ENCODE measurements at places on chromosomes 7 and 10.

- no peak for DNase-seq
These were observed 74.6 kb downstream of the WDFY4 start for GRCh38 chr10:48759113-48759901.

- no peak for DNase-seq
These were observed 164.1 kb upstream of the NPY start for GRCh38 chr7:24119852-24120251.

DNA sequence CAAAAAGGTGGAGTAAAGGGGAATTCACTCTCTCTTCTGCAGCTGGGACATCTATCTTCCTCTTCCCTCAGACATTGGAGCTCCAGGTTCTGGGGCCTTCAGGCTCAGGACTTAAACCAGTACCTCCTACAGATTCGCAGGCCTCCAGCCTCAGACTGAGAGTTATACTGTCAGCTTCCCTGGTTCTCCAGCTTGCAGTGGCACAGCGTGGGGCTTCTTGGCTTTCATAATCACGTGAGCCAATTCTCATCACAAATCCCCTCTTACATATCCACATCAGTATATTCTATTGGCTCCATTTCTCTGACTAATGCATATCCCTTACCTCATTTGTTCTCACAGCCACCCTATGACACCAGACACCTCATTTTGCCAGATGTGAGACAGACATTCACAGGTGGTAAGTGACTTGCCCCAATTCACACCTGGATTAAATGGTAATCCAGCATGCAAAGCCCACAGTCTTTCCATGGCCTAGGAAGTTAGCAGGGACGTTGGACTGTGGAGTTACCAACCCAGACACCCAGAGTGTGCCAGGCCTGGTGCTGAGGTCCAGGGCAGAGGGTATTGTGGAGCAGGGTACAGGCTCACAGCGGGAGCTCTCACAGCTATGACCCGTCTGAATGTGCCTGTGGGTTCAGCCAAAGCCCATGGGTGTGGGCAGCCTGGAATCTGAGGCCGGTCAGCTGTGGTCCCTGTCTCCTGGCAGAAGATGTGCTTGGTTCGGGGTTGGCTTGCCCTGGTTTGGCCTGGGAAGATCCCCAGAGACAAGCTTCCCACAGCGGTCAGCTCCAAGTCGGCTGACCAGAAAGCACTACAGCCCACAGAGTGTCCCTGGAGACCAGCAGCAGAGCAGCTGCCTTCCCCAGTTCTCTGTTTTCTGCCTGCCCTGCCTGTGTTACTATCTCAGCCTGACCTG, 18.4 kb upstream of the ZCCHC24 start:
- DNase-seq, result no peak

GRCh38 chr7:25754333-25754732, 397.7 kb upstream of the NFE2L3 start:
- DNase-seq, result no peak

DNA sequence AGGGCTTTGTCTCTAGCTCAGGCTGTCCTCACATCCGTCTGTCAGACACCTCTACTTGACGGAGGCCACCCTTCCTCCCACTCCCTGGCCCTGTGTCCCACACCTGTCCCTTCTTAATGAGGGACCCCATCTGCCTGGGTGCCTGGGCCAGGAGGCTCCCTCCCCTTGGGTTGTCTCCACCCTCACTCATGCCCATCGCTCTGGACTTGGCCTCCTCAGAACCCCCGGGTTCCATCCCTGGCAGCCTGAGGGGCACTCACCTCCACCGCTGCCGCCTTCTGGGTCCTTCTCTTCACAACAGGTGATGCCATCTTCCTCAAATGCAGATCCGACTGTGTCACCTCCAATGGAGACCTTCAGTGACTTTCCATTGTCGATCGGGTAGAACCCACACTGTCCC, 20.2 kb upstream of the GJD4 start:
- DNase-seq, result no peak

- no peak for DNase-seq
These were observed 16.0 kb downstream of the CCDC71L start for GRCh38 chr7:106644999-106645398.

GRCh38 chr7:23268746-23269145, 22.2 kb downstream of the GPNMB start:
- DNase-seq, result no peak

DNA sequence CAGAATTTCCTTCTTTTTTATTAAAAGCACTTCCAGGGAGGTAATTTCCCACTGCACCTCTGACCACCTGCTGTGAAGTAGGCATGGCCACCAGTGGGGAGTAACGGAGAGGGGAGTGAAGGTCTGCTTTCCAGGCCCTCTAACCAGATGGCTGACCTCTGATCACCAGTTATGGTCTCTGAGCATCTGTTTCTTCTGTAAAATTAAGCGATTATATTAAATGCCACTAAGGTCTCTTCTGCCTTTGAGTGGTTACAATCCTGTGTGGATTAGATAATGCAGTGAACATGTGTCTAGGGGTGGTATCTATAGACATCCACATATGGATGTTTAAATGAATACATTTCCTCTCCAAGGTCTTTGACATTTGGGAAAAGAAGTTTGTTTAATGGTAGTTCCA, 199.6 kb downstream of the HERPUD2 start:
- DNase-seq, result no peak

- no peak for DNase-seq
These were observed 142.5 kb downstream of the ACTR3B start for GRCh38 chr7:152902054-152902453.

- no peak for DNase-seq
These were observed 38.4 kb upstream of the HSPA12A start for GRCh38 chr10:116780691-116781205.

DNA sequence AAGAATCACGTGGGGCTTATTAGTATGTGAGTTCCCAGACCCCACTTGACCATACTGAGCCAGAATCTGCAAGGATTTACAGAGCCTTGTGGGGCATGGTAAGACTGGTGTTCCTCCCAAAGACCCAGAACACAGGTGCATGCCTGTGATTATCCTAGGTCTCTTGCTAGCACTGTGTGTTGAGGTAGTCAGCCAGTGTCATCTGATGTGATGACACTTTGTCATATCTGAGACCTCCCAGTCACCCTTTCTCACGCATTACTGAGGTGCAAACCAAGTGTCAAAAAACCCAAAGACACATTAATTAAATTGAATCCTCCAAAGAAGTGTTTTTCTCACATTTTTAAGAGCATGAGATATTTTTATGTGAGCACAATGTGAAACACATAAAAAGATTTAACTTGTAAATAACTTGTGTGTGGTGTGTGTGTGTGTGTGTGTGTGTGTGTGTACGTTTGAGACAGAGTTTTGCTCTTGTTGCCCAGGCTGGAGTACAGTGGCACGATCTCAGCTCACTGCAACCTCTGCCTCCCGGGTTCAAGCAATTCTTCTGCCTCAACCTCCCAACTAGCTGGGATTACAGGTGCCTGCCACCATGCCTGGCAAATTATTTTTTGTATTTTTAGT, 162.0 kb upstream of the PRPS1L1 start:
- DNase-seq, result no peak

DNA sequence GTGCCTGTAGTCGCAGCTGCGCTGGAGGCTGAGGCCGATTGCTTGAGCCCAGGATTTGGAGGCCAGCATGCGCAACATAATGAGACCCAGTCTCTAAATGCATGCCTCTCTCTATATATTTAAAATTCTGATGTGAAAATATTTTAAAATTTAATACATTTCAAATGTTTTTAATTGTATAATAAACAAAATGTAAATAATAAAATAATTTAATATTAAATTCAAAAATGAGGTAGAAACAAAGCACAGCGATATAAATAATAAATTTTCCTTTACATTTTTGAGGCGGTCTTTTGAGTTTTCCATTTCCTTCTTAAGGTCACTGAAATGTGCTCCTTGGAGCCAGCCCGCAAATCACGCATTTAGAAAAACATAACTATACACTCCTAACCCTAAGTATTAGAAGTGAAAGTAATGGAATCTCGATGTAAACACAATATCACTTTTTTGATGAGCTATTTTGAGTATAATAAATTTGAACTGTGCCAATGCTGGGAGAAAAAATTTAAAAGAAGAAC, 523 bp upstream of the CDK1 start:
- DNase-seq, result no peak

DNA sequence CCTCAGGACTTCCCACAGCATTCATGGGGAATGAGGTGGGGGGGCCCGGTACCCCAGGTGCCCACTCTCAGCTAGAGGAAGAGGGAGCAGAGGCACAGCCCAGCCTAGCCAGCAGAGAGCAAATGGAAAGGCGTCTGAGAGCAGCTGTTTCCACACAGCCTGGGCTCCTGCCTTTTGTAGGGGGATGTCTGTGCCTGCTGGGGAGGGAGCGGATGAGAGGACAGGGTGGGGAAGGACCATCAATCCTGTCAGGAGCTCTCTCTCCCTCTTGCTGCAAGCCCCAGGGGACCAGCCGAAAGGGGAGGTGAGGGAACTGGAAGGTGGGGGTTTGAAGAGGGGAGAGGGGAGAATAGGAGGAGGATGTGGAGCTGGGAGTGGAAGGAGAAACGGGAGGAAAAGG, at the start of gene PKD2L1:
Gene PKD2L1 (minus strand): TSS at position 150 of the 400 bp plus-strand sequence. CDS start 125 bp downstream, at position 25.
- no peak for DNase-seq

DNA sequence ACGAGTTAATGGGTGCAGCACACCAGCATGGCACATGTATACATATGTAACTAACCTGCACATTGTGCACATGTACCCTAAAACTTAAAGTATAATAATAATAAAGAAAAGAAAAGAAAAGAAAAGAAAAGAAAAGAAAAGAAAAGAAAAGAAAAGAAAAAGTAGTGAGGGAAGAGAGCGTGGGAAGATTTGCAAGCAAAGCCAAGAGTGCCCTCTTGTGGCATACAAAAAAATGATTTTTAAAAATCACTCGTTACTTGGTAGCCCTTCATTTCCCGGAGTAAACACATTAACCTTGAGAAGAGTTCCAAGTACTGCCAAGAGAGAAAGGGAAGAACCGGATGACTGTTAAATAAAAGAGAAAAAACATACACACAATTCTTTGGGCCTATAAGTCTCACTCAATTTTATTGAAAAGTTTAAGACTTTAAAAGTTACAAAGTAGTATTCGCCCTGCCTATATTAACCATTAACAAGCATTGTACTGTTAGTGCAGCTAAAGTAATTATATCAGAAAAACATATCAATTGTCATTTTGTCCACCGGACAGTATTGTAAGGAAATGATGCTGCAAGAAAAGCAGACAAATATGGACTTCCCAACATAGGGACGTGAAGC, 6.2 kb upstream of the CH25H start:
- no peak for DNase-seq

GRCh38 chr7:107551936-107552335, 11.8 kb downstream of the COG5 start:
- no peak for DNase-seq

DNA sequence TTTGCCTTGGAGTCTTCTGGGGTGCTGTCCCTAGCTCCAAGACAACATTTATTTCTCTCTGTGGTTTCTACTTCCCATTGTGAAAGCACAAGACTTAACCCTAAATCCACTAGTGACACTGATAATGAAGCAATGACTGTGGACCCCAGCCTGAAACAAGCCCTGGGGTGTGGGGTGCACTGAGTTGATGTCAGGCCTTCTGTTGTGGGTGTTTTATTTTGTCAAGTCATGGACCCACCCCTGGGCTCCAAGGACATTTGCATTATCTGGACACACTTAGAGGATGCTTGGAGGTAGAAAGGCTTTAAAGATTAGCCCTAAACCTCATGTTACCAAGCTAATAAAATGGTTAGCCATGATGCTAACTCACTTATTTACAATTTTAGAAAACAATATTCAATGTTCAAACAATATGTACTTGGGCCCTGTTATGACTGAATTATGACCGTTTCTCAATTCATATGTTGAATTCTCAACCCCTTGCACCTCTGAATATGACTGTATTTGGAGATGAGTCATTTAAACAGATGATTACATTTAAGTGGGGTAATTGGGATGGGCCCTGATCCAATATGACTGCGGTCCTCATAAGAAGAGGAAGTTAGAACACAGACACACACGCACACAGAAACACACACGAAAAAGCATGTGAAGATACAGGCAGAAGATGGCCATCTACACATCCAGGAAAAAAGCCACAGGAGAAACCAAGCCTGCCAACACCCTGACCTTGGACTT, 137.2 kb upstream of the IGFBP3 start:
- DNase-seq, result no peak

GRCh38 chr10:86113983-86114382, 252.6 kb downstream of the GRID1 start:
- no peak for DNase-seq

DNA sequence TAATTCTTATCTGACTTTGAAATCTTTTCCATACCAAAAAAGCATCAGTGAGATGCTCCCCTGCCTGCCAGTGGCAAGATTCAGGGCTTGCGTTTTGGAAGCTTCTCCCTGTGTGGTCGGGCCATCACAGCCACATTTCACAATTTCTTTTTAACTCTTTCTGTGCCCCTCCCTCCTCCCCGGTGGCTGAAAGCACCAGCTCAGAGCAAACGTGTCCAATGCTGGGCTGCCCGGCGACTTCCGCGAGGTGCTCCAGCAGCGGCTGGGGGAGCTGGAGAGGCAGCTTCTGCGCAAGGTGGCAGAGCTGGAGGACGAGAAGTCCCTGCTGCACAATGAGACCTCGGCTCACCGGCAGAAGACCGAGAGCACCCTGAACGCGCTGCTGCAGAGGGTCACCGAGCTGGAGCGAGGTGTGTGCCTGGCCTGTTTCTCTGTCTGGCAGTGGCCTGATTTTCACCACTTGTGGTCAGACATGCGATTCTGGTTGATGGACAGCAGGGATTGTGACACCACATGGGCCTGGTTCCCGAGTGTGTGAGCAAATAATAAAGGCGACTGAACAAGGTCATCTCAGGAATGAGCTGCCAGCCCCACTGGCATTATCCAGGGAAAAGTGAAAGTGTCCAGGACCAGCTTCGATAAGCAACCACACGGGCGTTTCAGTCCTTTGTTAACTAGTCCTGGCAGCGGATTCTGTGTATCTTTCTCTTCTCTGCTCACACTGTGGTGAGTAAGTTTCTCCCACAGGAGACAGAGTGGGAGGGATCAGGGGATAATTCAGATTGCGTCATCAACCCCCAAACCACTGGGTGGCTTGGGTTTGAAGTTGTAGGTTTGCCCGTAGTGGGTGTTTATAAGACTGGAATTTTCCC, 2.6 kb downstream of the NPTX2 start:
- DNase-seq, result no peak

DNA sequence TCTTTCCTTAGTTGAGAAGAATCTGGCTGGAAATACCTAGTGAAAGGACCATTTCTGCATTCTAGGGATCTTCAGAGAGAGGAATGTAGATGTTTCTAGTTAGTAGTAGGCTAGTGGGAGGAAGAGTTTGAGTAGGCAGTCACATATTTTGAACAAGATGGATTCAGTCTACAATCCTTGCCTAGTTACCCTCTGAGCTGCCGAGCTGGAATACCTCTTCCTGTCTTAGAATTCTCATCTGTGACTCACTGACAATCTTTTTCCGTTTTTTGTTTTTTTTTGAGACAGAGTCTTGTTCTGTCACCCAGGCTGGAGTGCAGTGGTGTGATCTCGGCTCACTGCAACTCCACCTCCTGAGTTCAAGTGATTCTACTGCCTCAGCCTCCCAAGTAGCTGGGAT, 30.7 kb upstream of the PLPP4 start:
- no peak for DNase-seq

DNA sequence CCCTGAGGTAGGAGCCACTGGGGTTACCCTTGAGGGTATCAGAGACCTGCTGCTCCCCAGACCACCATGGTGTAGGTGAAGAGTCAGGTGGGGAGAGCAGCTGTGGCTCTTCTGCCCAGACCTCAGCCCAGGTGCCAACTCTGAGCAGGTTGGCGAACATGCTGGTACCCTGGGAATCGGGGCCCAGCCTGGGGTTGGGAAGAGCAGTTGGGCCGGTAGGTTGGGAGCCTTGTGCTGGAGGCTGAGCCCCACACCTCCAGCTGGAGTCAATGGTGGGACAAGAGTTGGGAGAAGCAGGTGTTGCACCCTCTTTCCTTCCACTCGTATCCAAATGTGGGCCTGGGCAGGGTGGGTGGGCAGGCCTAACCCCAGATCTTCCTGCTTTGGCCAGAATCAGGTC, 114.5 kb downstream of the CDH23 start:
- DNase-seq, result no peak
